ENCODE measurements at places on chromosomes 6 and 20.

DNA sequence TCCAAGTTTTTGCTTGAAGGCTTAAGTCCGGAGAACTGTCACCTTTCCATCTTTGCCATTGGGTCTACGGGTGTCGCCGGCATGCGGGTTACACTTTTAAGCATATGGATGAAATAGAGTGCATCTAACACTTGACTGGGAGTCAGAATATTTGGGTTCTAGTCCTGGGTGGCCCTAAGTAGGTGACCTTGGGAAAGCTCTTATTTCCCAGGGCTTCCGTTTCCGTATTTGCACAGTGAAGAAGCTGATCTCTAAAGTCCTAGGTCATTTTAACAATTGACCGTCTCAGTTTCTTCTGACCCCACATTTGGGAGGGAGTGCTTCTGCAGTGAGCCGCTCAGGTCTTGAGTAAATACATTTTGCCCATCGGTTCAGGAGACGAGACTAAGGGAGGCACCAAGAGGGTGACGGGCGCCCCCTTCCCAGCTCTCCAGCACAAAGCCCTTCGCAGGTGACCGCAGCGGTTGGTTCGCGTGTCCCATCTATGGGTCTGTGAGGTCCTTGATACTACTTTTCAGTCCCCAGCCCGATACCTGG is 651 bp upstream of the BLTP3A start:
- DNase-seq = peak; percentile 60

DNA sequence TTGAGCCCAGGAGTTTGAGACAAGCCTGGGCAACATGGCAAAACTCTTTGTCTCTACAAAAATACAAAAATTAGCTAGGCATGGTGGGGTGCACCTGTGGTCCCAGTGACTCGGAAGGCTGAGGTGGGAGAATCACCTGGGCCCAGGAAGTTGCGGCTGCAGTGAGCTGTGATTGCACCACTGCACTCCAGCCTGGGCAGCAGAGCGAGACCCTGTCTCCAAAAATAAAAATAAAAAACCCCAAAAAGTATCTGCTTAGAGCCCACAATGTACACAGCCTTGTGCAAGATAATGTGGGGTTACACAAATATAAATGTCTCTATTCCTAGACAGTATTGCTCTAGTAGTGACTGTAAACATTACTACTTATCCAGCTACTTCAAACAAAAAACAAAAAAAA is 5.9 kb downstream of the ESF1 start:
- no peak for DNase-seq

DNA sequence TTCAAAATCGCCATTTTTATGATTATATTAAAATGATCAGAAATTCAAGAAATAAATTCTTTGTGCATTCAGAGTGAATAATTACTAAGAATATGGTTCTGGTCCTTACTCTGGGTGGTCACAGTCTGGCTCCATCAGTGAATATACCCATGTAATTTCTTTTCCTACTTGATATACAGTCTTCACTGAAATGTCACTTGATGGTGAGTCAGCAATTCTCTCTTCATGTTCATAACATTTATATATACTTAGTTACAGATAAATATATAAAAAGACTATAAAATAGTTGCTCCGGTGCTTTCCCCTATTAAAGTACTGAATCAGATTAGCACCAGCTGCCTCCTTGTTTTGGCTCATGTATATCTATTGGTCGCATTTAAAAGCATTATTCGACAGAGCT is 56.4 kb upstream of the MTRF1L start:
- no peak for DNase-seq

- no peak for DNase-seq
Measured at GRCh38 chr6:150633486-150633834, 33.8 kb downstream of the PLEKHG1 start.

GRCh38 chr6:12333128-12333527 is 43.0 kb downstream of the EDN1 start:
- no peak for DNase-seq

DNA sequence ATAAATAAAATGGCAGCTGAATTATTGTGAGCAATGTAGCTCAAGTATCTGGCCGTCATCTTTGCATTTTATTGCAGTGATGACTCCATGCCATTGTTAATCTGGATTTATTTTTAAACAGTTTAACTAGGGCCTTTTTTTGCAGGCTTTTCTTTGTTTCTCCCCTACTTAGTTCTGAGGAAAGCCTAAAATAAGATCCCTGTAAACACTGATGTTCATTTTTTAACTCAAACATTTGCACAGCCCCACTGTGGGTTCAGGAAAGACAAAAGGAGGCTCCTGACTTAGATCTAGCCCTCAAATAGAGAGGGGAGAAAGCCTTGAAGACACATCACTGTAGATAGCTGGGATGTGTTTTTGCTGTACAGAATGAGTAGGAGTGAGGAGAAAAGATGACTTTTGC is 69.2 kb downstream of the PLEKHG1 start:
- no peak for DNase-seq

DNA sequence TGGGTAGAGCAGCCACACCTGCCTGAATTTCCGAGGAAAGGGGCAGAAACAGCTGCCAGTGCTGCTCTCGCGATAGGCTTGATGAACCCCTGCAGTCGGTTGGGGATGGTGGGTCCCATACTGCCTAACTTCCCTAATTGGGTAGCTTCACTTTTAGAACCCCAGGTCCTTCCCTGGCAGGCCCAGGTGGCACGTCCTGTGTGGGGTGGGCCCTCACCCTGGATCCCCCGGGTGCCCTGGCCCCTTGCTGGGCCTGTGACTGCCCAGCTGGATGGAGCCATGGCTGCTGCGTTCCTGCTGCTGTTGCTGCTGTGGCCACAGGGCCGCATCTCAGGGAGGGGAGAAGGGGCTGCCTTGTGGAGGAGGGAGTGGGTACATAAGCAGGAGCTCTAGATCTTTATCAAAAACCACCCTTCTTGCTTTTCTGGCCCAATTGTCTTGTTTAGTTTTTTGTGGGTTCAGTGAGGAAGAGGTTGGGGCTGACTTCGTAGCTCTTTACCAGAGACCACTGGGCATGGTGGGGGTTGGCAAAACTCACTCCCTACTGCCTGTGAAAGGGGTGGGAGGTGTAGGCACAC is 19.2 kb downstream of the TREML4 start:
- DNase-seq = no peak

DNA sequence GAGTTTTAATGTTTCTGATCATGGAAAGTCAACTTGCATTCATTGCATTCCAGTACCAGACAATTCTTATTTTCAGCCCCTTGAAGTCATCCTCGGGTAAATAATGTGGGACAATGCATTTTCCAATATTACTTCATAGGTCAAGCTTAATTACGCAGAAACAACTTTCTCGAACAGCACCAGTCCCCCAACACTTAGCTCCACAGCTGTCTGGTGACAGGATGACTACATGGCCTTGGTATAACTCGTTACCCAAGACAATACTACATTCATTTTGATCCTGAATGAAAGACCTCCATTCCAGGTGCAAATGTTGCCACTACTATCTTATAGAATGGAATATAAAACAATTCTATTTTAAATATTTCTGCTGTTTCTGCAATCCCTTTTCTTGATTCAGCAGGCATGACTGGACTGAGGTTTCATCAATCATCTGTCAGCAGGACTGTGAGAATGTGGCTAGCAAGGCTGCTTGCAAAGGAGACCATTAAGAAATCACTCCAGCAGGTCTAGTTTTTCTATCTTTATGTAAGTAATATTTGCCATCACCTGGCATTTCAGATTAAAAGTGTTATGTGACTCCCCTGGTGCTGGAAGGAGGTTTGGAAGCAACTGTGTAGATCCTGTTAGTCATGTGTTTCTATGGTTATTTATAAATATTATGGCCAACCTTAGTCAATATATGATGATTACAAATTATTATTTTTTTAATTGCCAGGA is 147.9 kb downstream of the HAO1 start:
- no peak for DNase-seq
